ENCODE measurements at places on chromosomes 2 and 18.
A peak's percentile ranks its signal among the peaks of the same experiment; 100 is the strongest.

DNA sequence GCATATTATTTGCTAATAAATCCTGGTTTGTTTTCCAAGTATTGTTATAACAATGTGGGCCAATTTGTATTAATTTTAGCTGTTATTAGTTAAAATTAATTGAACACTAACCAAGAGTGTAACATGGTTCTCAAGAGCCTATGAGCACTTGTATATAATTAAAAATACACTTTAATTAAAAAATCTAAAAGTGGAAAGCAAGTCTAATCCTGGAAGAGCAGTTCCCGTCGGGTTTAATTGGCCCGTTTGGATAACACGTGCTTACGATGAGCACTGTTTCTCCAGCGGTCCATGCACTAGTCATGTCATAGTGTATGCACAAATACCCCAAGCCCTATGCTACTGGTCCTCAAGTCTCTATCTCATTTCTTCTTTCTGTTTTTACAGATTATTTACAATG, 49.0 kb downstream of the DCDC2C start:
- DNase-seq, result no peak

DNA sequence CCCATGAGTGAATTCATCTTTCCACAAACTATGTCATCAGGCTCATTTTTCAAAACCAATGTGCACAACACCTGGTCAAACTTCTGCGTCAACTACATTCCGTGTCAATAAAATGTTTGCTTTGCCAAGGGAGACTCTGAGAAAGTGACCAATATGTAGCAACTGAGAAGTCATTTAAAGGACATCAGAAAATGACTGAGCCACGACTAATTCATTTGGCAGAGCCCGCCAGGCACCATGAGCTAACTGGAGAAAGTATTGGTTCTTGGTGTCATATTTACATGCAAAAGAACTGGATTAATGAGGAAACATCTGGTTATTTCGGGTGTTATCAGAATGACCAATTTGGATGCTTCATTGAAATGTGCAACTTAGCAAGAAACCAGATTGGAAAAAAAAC, 7.2 kb downstream of the RND3 start:
- no peak for DNase-seq

GRCh38 chr2:221676566-221677172, 104.6 kb upstream of the EPHA4 start:
- DNase-seq, result no peak

DNA sequence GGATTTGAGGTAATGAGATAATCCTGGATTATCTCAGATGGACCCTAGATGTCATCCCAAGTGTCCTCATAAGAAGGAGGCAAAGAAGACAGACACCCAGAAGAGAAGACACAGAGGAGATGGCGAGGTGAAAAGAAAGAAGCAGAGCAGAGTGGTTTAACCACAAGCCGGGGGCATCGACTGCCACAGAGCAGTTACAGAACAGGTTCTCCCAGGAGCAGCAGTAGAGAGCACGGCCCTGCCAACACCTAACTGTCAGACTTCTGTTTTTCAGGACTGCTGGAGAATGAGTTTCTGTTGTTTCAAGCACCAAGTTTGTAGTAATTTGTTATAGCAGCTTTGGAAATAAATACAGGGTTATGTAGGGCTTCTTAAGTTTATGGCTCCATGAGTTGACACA, 437.0 kb downstream of the THSD7B start:
- no peak for DNase-seq

- no peak for DNase-seq
These were observed 662 bp downstream of the ACVR2A start for GRCh38 chr2:147845411-147845971.

GRCh38 chr2:64823794-64824193, 165.4 kb upstream of the SLC1A4 start:
- no peak for DNase-seq

GRCh38 chr2:48110492-48110891, 204.2 kb upstream of the FBXO11 start:
- DNase-seq, result no peak

GRCh38 chr2:143819190-143819735, 690.0 kb downstream of the ARHGAP15 start:
- DNase-seq, result no peak

DNA sequence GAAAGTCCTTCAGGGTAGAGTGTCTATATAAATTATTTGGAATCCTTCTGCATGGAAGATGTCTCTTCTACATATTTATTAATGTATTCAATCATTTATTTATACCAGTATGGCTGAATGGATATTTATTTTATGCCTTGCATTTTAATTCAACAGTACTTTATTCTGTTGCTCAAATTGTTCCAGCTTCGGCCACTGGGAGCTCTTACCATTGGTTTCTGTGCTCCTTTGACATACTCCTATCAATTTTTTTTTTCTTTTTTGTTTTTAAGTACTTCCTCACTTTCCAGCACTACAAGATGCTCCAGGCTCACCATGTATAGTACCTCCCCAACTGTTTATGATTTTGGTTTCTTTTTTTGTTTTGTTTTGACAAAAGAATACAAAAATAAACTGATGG, 39.4 kb upstream of the WIPF1 start:
- DNase-seq, result no peak

GRCh38 chr2:63425079-63425416, 163.2 kb downstream of the WDPCP start:
- DNase-seq, result no peak

GRCh38 chr2:204081487-204082425, 145.2 kb downstream of the ICOS start:
- DNase-seq, result no peak

GRCh38 chr2:236047886-236048540, 120.2 kb downstream of the GBX2 start:
- no peak for DNase-seq

DNA sequence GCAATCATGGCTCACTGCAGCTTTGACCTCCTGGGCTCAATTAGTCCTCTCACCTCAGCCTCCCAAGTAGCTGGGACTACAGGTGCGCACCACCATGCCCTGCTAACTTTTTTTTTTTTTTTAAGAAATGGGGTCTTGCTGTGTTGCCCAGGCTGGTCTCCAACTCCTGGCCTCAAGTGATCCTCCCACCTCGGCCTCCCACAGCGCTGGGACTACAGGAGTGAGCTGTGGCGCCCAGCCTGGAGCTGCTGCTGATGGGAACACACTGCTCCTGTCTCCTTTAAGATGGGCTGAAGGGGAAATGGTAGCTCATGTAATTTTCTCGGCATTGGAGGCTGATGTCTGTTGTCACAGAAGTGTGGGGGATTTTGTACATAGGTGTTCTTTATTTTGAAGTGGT, 34.9 kb upstream of the ADNP2 start:
- DNase-seq, result no peak

GRCh38 chr2:121898483-121898882, 143.0 kb downstream of the TSN start:
- no peak for DNase-seq

DNA sequence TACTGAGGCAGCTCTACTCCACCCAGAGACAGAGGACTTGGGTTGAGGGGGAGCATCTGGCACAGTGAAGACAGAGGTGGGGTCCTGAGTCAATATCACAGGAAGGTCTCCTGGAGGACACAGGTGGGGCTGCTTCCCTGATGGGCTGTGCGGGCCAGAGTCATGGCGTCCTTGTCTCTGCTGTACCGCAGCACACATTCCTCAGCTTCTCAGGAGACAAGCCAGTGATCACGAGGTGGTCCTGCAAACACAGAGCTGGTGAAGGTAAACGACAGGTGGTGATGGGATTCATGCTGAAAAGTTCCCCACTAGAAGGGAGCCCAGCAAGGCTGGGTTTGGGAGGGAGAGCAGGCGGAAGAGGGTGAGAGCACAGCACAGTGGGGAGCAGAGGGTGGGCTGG, 9.7 kb downstream of the TCF23 start:
- DNase-seq, result no peak

- DNase-seq, result no peak
These were observed 971 bp downstream of the ZNF385B start for GRCh38 chr2:179860255-179861026.

GRCh38 chr18:12779456-12779855, 76.6 kb downstream of the PSMG2 start:
- peak; percentile 27 for DNase-seq

GRCh38 chr18:71209944-71210343, 921.1 kb downstream of the SOCS6 start:
- no peak for DNase-seq

- no peak for DNase-seq
These were observed 122.1 kb upstream of the RMDN2 start for GRCh38 chr2:37802899-37803379.

DNA sequence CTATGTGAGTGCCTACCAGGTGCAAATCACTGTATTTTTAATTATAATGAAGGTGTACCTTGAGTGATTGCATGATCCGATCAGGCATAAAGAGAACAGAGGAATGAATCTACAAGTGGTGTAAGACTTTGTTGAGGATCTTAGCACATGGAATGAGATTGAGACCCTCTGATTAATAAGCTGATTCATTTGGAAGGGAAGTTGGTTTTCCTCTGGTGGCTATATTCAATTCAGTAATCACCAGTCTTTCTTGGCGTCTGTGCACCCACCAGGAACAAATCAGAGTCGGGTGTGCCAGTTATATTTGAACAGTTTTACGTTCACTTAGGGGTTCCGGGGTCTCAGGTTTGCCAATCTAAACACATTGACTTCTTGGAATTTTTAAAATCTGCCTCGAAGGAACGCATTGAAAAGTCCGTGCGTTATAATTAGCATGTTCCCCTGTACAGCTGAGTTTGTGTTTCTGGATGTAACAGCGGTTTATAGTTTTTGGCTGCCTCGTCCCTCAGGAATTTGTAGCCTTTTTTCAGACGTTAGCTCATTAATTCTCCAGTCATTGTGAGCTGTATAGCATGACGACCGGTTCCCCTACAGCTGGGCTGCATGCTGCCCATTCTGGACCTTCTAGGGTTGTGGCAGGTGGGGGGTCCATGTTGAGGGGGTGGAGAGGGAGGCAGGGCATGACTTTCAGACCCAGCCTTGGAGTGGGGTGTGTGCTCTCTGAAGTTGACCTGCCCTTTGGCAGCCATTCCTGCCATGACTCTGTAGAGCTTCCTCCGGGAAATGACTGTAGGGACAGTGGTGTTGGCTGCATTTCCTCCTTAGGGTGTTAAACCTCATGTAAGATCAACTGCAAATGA, 20.3 kb downstream of the MYO1B start:
- no peak for DNase-seq

DNA sequence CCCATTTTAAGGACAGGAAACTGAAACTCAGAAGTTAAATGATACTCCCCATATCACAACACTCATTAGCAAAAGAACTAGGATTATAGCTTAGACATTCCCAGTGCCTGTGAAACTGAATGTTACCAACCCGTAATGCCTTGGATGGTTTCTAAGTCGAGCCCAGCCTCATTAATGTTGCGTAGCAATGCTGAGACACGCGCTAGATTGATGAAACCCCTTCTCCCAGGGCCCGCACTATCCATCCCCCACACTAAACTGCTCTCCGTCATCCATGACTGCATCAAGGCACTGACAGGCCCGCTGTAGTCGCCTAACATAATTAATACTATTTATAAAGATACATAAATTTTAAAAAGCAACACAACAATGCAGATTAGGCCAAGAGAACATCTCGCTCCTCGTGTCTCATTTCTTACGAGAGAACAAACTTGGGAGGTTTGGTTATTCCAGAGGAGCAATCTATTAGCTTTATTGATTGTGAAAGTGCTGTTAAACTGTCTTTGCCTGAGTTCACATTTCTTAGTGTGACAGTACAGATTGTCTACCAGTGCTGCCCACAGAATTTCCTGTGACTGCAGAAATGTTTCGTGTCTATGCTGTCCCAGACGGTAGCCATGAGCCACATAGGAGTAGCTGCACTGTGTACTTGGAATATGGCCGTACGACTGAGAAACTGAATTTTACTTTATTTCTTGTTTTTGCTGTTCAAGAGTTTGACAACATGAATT, 312.2 kb upstream of the RAB12 start:
- DNase-seq, result no peak

GRCh38 chr2:232097260-232097659, 135.7 kb downstream of the DIS3L2 start:
- no peak for DNase-seq

DNA sequence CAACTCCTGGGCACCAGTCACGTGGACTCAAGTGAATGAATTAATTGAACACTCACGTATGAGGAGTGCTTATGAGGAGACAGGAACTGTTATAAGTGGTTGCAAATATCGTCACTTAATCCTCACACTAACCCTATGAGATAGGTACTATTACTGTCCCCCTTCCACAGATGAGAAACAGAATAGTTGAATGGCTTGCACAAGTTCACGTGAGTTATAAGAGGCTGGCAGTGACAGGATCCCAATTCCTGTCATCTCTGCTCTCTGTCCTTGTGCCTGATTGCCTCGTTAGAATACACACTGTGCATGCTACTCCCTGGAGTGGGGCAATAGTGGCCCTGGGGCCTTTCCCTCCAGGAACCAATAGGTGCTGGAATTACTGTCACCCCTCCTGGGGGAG, 253.5 kb downstream of the DYSF start:
- DNase-seq, result no peak

DNA sequence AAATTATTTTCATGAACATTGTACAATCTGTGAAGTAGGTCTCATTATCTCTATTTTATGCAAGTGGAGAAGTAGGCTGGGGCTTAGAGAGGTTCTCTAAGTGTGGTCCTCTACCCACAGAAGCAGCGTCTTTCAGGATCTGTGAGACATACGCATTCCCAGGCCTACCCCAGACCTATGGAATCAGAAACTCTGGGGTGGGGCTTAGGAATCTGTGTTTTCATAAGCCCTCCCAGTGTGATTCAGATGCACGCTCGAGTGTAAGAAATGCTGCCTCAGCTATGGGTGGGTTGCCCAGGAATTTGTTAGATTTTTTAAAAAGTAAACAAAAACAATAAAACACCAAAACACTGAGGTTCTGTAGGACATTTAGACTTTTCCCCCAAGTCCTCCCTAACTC, 14.8 kb upstream of the ZAP70 start:
- no peak for DNase-seq

DNA sequence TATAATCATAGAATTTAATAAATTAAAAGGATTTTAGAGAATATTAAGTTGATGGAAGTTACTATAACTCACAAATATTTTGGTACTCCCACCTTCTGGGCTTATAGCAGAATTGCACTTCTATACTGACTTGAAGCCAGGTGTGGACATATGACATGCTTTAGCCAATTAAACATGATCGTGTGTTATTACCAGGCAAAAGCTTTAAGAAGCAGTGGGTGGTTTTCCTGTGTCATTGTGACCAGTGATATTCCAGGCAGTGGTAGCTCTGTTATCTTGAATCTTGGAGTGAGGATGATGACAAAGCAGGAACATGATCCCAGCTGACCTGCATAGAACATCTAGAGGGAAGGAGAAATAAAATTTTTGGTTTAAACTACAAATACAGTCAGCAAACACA, 370.9 kb upstream of the ZEB2 start:
- DNase-seq, result no peak

GRCh38 chr2:45595721-45596435, 15.2 kb downstream of the SRBD1 start:
- DNase-seq, result peak; percentile 69

DNA sequence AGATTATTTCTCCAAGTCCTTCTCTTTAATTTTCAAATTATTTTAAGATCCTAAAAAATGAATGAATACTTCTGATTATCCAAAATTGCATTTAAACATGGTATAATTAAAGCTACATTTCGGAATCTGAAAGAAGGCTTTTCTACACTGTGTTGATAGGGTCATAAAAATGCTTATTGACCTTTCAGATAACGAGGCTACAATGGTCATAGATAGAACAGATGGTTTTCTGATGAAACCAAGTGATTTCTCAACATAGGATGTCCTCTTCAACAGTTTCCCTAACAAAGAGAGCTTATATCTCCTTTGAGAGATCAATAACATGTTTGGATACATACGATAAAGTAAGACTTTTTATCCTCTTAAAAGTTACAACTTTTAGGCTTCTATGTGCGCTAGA, 201.1 kb downstream of the PTH2R start:
- no peak for DNase-seq
